ENCODE measurements at places on chromosomes 7 and 10. TPM values are rescaled to one million over a fixed set of nuclear protein-coding genes. Genes with fewer than 3 reads are reported as not detected.

GRCh38 chr7:127807829-127808228, 155.8 kb downstream of the SND1 start:
- DNase-seq = no peak

DNA sequence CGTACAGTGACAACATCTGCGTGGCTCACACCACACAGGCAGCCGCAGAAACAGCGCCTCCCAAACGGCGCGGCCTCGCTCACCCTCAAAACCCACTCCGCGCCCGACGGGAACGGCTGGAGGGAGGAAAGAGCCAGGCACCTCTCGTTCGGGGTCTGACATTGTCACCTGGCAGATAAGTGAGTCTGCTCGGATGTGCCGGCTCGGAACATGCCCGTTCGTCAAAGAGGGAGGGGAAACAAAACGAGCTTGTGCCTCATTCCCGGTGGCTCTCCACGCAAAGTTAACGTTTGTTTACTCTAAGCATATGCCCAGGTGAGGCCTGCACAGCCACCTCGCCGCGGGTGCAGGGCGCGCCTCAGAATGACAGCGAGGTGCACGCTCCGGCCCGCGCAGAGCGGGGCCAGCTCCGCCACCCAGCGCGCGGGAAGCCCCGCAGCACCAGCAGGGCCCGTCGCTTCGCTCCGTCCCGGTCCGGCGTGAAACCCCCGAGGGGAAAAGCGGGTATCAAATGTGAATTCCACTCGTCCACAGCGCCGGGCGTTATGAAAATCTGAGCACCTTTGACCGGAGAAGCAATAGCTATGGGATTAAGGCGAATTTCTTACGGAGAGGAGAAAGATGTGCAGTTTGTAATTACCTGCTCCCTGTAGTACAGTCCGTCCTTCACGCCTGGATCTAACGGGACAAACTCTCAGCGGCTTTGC, 13.1 kb downstream of the CNPY1 start:
- no peak for DNase-seq

DNA sequence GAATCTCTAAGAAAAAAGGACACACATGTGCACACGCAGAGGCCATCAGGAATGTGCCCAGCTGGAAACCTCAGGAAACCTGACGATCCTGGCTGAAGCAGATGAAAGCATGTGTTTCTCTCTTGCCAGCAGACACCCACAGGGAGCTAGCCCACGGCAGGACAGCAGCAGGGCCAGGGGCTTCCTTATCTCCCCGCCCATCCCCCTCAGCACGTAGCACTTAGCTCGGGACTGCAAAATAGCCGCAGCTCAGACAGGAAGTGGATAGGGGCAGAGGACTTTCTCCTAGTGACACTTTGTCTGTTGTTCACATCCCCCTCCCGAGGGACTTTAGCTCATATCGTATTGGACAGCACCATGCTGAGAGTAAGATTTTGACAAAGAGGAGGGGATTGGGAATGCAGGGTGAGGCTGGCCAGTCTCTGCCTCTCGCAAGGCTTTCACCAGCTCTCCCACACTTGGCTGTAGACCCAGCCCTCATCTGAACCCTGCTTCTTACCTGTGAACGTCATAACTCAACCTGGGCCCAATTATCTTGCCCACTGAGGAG, 63.8 kb downstream of the MKI67 start:
- no peak for DNase-seq

- DNase-seq = no peak
Observed at GRCh38 chr7:114663502-114663901, 248.9 kb downstream of the FOXP2 start.

DNA sequence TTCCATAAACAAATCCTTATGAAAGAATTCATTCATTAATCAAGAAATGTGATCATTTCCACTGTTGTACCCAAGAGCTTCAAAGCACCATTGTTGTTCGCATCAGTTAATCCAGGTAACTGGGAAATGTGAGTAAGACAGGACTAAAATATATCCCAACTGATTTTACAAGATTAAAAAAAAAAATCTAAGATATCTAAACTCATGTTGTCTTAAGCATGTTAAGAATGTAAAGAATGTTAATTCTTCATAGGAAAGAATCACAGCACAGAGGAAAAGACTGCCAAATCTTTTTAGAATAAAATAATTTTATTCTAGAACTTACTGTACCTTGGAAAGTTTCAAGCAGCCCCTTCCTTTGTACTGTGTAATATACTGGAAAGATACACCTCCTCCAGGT, 16.4 kb downstream of the FZD1 start:
- no peak for DNase-seq

GRCh38 chr10:35446439-35446838, 110.1 kb downstream of the CCNY start:
- DNase-seq = no peak

DNA sequence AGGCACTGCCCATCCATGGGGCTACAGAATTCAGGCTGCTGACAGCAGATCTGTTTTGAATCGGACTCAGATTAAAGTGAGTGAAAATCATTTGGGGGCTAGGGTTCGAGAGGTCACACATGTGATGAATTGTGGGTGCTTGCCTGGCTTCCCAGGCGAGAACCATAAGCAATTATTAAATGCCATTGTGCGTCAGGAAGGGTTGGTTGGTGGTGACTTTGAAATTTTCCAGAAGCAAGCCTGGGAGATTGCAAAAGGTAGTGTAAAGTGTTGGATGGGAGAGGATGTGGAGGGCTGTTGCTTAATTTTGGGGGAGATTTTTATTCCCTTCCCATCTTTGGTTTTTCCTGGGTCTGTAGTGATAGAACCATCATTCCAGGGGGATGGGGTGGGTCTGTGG, 34.6 kb downstream of the LRMDA start:
- no peak for DNase-seq

DNA sequence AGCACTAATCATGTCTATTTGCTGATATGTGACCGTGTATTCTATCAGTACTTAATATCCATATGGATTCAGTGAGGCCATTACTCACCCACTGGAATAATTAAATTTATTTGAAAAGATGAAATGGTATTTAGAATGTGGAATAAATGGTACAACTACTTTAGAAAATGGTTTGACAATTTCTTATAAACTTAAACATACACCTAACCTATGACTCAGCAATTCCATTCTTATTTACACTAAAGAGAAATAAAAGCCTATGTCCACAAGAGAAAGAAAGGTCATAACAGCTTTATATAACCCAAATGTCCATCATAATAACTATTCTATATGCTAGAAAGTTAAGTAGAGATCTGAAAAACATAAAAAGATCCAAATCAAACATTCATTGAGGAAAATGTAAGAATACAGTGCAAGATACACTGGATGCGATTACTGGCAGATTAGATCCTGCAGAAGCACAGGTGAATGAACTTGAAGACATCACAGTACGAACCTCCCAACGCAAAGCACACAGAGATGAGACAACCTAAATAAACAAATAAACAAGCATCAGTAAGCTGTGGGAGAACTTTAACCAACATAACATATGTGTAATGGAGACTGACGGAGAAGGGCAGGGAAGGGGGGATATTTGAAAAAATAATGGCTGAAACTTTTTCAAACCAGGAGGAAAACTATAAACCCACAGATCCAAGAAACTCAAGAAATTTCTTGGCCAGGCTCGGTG, 51.9 kb downstream of the TNS3 start:
- DNase-seq = no peak

DNA sequence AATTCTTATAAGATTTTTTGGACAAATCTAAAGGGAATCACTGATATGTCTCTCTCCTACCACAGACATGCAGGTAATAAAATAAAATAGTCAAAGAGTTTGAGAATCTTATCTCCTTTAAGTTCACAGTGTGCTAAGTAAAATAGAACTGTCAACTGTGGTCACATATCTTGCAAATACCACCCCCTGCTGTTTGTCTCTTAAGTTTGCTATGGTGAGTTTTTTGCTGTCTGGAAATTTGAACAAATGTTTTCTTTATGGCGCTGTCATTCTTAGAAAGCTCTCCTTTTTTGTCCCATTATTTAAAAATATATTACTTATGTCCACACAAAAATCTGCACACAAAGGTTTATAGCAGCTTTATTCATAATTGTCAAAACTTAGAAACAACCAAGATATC, 19.6 kb downstream of the GIMAP5 start:
- no peak for DNase-seq

DNA sequence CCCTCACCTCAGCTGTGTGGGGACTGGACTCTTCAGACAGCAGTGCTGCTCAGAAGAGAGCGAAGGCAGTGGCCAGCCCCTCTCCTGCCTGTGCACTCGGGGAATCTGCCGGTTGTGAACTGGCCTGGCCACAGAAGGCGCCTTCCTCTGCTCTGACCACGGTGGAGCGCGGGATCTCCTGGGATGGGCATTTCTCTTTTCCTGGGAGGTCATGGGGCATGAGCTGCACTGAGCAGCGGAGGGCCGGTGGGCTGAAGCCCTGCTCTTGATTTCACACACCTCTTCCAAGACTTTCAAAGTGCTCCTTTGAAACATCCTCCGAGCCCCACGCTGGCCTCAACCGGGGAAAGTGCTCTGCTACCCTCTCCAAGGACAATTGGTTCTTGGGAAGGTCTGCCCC, 125.6 kb upstream of the FAM20C start:
- DNase-seq = no peak

DNA sequence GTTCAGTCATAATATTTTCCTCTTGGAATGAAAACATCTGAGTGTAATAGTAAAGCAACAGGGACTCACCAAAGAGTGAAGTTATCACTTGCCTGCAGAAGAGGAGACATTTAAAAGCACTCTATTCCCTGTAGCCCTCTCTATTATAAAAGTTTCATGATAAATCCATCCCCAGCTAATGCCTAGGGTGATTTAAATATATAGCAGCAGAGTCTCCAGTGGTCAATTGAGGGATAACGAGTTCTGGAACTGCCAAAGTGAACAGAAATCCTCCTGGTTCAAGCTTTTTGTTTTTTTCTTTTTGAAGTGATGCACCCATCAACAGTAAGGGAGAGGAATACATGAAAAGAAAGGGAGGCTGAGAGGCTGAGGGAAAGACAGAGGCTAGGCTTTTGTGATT, 87.3 kb downstream of the EVX1 start:
- DNase-seq = no peak

DNA sequence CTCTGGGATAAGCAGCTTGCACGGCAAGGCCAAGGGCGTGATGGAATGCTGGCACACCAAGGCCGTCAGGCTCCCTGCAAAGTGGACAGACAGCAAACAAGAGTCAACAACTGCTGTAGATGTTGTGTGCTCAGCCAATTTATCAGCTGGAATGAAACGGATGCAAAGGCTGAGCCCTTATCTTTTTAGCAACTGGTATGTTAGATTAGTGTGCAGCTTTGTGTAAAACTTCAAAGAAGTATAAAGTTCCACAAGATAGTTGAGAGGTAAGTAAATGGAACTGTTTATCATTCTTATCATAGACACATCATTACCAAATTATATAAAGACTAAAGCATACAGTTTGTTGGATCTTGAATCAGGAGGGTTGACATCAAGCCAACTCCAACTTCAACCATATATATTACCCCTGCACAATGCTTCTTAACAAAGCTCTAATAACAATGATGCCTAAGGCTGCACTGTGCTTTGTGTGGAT, 289.0 kb downstream of the TNS3 start:
- DNase-seq = no peak

DNA sequence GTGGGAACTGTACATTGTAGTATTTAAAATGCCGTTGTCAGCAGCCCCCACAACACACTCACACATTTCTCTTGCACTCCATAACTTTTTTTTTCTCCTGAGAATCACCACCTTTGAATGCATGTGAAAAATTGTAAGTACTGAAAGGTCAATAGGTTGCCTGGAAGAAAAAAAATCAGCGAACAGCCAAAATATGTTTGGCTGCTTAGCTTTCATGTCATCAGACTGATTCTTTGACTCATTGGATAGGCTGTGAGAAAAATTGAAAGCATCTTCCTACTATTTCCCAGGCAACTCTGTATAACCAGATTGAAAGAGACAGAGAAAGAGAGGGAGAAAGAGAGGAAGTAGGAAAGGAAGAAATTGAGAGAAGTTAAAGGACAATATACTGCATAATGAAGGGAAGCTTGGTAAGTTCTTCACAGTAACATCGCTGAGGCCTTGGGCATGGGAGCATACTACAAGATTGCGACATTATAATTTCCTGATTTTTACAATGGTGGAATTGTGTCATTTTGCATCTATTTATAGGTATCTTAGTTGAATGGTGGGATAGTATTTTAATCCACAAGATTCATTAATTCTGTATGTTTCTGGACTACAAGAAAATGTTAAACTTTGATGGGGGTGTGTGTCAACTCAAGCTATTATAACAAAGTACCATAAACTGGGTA, 249.3 kb upstream of the KCND2 start:
- DNase-seq = no peak

- DNase-seq = no peak
Observed at GRCh38 chr7:51303142-51303525, 13.5 kb downstream of the COBL start.

Gene HABP2
- 0.07 TPM for polyA plus RNA-seq

Gene GRB10
- 35.2 TPM for polyA plus RNA-seq

Gene SLC13A1
- not detected for polyA plus RNA-seq

Gene PNLIPRP2
- not detected for polyA plus RNA-seq

Gene HBP1
- 39.4 TPM for polyA plus RNA-seq

Gene POP7
- polyA plus RNA-seq = 37.2 TPM

Gene CTAGE15
- 0.02 TPM for polyA plus RNA-seq

Gene MMRN2
- polyA plus RNA-seq = 19.8 TPM

Gene SNX10
- 1.3 TPM for polyA plus RNA-seq

Gene HOGA1
- 15.0 TPM for polyA plus RNA-seq

Gene BEND7
- polyA plus RNA-seq = 7.1 TPM

Gene ST7
- polyA plus RNA-seq = 25.0 TPM

Gene FOXP2
- 0.66 TPM for polyA plus RNA-seq

Data from right cardiac atrium (tissue), 5 donors.